Activated CD8-positive, alpha-beta memory T cell treated with anti-CD3 and anti-CD28 coated beads, Interleukin-2, amount 50 U/mL, for 4 hours (primary cell): ENCODE measurements at places on chromosomes 3 and 15.

- no peak for DNase-seq
Observed at GRCh38 chr3:150936693-150937092, 31.5 kb upstream of the MINDY4B start.

GRCh38 chr15:55218056-55218455 is 21.3 kb upstream of the RSL24D1 start:
- DNase-seq = no peak

DNA sequence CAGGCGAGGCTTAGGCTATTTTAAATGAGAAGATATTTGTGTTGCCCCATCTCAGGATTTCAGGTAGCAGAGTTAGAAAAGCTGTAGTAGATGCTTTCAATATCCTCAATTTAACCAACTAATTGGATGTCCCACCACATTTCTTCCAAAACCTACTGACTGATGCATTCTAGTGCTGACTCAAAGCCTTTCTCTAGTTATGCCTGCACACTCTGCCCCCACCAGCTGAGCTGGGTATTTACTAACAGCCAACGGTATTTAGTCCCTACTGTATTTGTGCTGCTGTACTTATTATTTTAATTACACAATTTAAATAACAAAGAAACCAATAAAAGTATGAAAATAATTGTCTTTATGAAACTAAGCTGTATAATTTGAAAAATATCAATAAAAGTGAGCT is 139.5 kb downstream of the OSBPL10 start:
- DNase-seq = no peak

- peak; percentile 89 for DNase-seq
Observed at GRCh38 chr15:45429941-45430792, 51.8 kb upstream of the GATM start.
